ENCODE measurements at places on chromosomes 5 and 9.

GRCh38 chr9:72665421-72665820, 144.0 kb downstream of the TMC1 start:
- peak; percentile 20 for DNase-seq

- DNase-seq = no peak
Observed at GRCh38 chr9:109408759-109409462, 88.1 kb upstream of the EPB41L4B start.

DNA sequence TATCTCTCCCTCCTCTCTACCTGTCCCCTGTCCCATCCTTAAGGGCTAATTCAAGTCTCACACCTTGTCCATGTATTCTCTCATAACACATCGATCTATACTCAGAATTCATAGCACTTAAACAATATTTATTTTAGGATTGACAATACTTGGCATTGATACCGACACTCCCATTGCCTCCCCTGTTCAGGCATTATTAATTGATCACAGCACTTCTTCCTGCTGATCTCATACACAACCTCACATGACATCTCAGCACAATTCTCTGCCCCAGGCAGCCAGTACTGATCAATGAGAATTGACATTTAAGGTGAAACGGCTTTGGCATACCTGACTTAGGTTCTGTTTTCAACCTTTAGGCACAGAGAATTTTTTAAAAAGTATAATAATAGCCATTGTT, 582.4 kb upstream of the BRINP1 start:
- DNase-seq = no peak

GRCh38 chr5:108953940-108954339, 206.2 kb downstream of the FER start:
- DNase-seq = no peak

- DNase-seq = no peak
Observed at GRCh38 chr5:76319673-76320072, 83.4 kb upstream of the IQGAP2 start.

- no peak for DNase-seq
Observed at GRCh38 chr5:150624334-150625163, 15.9 kb upstream of the SYNPO start.

DNA sequence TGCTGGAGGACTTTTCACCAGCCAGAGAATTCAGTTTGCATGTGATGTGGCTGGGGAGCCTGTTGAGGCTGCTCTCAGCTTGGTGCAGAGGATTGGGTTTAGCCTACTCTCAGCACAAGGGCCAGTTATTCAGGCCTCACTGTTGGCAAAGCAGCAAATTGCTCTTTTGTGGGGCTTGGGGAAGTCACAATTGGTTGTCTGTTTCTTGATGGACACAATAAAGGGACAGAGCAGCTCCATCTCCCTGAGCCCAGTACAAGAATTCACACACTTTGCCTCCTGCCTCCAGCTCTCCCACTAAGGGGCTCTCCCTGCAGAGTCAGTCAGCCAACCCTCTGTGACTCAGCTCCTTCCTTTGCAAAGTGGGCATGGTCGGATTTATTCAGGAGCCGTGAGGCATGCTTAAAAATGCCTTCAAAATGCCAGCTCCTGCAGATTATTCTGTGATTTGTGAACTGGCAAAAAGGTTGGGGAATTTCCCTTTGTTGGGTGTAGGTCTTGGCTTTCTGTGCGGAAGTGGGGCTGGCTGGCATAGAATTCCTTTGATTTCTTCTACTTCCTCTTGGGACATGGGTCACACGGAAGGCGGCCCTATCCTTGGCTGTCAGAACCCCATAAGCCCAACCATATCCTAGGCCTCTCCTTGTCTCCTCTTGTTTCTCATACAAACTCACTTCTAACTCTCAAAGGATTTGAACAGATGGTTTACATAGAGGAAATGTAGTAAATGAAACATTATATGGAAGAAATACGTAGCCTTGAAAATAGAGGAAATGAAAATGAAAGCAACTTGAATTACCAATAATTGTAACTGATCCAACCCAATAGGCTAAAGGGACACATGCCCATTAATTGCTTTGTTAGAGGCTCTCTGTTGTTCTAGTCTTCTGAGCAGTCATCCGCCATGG, 118.7 kb upstream of the CD180 start:
- DNase-seq = peak; percentile 81

DNA sequence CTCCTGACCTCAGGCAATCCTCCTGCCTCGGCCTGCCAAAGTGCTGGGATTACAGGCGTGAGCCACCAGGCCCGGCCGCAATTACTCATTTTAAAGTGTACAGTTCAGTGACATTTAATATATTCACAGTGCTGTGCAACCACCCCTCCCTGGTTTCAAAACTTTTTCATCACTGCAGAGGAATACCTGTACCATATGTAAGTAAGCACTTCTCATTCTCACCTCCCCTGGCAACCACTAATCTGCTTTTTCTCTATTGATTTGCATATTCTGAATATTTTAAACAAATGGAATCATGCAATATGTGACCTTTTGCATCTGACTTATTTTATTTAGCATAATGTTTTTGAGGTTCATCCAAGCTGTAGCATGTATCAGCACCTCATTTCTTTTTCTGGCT, 21.3 kb upstream of the KIAA1958 start:
- DNase-seq = no peak

GRCh38 chr9:133846483-133847090, 108.4 kb upstream of the SARDH start:
- DNase-seq = no peak

DNA sequence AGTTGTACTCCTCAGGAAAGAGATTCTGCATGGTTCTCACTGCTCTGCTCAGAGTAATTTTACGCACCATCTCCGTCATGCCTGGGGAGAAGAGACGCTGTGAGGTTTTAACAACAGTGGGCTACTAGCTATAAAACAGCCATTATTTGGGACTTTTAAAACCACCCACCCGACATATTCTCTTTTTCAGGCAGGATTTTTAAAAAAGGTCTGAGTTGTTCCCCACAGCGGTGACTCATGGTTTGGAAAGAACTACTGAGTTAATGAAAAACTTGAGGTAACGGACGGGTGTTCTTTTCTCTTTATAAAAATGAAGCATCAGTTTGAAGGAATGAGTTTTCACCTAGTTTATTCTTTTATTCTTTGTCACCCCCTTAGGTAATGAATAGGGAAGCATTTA, 61.3 kb downstream of the TTLL11 start:
- peak; percentile 59 for DNase-seq

DNA sequence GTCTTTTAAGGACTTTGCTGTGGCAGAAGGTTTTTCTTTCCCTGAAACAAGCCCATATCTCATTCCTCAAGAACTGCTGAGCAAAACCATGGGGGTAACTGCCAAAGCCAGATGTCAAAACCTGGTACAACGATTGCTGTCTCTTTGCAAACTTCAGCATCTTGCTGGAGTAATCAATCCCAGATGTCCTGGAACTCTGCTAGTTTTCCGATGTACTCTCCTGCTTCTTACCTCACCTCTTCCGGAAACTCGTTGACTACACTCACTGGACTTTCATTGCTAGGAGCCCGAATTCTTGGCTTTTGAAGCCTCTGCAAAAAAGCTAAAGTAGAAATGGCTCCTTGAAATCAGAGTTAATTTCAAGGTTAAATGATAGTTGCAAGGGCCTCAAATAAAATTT, 23.3 kb downstream of the RAD1 start:
- no peak for DNase-seq

DNA sequence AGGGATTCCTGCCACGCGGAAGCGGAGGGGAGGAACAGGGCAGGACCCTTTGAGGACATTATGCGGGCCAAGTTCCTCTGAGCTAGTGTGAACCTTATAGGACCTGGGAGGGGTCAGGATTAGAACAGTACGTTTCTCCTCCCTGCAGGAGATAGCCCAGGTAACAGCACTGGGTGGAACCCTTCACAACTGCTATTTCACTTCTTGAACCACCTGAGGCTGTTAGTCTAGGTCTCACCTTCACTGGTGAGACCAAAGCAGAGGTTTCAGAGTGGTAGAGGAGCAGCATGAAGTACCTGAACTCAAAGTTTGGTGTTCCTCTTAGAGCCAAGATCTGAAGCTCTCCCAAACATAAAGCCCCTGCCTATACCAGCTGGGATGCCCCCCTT, 832 bp downstream of the EIF4EBP3 start:
- no peak for DNase-seq

DNA sequence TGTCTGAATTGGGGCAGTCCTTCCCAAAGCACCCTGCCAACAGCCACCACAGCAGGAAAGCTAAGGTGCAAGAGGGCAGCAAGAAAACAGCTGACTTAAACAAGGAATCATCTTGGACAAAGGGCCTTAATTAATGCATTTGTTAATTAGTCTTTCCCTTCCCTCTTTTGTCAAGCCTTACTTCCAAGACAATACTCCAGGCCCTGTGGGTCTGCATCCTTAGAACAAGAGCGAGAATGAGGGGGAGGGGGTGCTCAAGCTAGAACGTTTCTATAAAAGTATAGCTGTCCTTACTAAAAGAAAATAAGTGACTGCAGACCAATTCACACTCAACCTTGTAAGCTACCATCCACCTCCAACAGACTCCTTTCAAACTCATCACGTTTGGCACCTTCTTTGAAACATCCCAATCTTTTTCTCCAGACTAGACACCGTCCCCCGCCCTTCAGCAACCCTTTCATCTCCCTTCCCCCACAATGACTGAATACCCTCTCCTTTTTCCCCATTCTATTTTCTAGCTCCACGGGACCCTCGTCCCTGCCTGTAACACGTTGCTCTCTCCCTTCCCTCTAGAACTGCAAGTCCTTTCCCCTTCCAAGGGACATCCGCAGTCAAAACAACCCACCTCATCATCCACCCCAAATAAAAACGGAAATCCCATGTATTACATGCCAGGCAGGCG, 85.7 kb upstream of the RNF38 start:
- DNase-seq = no peak

DNA sequence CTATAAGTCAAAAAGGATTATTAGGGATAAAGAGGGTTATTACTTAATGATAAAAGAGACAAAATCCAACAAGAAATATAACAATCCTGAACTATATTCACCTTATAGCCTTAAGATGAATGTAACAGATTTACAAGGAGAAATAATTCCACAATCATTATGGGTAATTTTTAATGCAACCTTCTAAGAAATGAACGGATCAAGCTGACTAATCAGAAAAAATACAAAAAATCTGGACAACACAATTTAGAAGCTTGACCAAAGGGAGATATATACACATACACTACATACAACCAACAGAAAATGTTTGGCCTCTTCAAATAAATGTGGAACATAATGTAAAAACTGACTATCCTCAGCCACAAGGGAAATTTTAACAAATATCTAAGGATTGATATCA, 102.3 kb downstream of the CPLANE1 start:
- DNase-seq = no peak

- DNase-seq = no peak
Observed at GRCh38 chr5:16135003-16135402, 44.6 kb downstream of the MARCHF11 start.

- DNase-seq = peak; percentile 14
Observed at GRCh38 chr5:150376799-150377771, 19.6 kb downstream of the TCOF1 start.

- no peak for DNase-seq
Observed at GRCh38 chr5:36297653-36298052, 4.0 kb downstream of the RANBP3L start.

GRCh38 chr9:136029556-136029955, 65.5 kb downstream of the NACC2 start:
- DNase-seq = no peak

DNA sequence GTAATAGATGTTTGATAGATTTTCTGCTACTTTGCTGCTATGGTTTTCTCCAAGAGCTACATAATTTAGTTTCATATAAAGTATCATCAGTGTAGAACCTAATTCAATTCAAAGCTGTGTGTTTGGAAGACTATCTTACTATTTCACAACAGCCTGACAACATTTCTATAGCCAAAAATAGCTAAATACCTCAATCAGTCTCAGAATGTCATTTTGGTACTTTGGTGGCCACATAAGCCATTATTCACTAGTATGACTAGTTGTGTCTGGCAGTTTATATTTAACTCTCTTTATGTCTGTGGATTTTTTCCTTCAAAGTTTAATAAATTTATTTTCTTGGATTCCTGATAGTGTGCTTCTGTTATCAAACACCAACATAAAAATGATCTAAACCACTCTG, 35.1 kb upstream of the CCDC152 start:
- no peak for DNase-seq

DNA sequence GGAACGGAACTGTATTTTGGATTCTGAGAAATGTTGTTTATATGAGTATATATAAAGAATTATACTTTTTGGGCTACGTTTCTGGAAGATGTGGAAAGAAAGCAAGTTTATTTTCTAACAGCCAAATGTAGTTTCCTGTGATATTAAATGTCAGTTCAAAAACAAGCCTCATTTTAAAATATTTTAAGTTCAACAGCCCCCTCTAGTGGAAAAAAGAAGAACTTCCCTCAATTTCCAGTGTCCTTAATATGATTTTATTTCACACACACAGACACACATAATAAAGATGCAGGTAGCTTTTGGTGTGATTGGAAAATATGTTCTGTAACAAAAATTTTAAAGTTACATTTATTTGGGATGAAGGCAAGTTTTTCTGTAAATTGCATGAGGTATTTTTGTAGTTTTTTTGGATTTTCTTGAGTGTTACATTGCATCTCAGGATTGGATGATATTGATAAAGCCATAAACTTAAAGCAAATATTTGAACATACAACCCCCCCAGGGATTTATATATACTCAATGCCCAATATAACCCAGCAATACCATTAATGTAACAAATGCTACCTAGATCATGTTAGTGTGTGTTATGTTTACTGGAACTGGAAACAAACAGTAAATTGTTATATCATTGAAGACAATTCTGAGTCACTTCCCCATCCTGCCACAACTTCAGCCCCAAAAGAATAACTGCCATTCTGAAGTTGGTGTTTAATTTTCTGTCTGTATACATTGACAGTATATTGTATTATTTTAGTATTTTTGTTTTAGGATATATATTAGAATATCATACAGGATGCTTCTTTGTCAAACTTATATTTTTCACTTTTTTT, 54.0 kb downstream of the CCDC171 start:
- peak; percentile 34 for DNase-seq

- DNase-seq = no peak
Observed at GRCh38 chr5:164277720-164278119, 772.3 kb downstream of the MAT2B start.

GRCh38 chr9:72980600-72981265, 27.9 kb upstream of the ALDH1A1 start:
- DNase-seq = no peak

GRCh38 chr5:135156715-135157404, 122.8 kb upstream of the PITX1 start:
- DNase-seq = no peak

- DNase-seq = no peak
Observed at GRCh38 chr5:166562246-166562645, 1729.2 kb upstream of the WWC1 start.

GRCh38 chr9:129995409-129996160, 47.4 kb downstream of the FNBP1 start:
- no peak for DNase-seq

DNA sequence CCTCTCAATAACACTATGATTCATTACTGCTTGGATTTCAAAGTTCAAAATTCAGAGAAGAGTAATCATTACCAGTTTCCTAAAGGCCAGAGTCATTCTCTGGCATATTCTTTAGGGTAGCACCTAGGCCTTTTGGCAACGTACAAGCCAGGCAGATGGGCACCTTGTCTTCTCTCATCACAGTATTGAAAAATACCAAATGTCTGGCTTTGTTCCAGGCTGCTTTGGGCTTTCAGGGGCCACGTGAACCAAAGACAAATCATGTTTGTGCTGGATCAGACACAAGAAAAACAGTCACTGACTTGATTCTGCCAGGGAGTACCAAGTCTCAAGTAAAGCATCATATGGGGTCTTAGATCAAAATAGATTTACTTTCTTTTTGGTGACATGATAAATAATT, 15.5 kb downstream of the MEGF9 start:
- DNase-seq = no peak

- no peak for DNase-seq
Observed at GRCh38 chr5:98308231-98308630, 465.2 kb upstream of the RGMB start.

GRCh38 chr5:39218482-39219402, 621 bp downstream of the FYB1 start:
- no peak for DNase-seq
